ENCODE measurements at places on chromosomes 1 and 21. TPM values are rescaled to one million over a fixed set of nuclear protein-coding genes. Genes with fewer than 3 reads are reported as not detected.

Gene DCDC2B
- polyA plus RNA-seq: 1.9 TPM

Gene EFCAB14
- 109 TPM for polyA plus RNA-seq

Gene PFKFB2
- 27.3 TPM for polyA plus RNA-seq

Gene KRTAP11-1
- not detected for polyA plus RNA-seq

Gene DIO1
- 7.6 TPM for polyA plus RNA-seq

Gene MACF1
- 327 TPM for polyA plus RNA-seq

Gene RAB3B
- 7.3 TPM for polyA plus RNA-seq

Gene LMX1A
- polyA plus RNA-seq: not detected

Gene S100A9
- 6.2 TPM for polyA plus RNA-seq

Gene PIGV
- polyA plus RNA-seq: 19.2 TPM

Gene SLC44A5
- polyA plus RNA-seq: 16.4 TPM

Gene SNX7
- polyA plus RNA-seq: 39.2 TPM

Gene PCP4L1
- polyA plus RNA-seq: 1.2 TPM

Gene AMY2A
- polyA plus RNA-seq: 0.53 TPM

Gene MYCL
- 7.1 TPM for polyA plus RNA-seq

Gene PGD
- 188 TPM for polyA plus RNA-seq

Gene ANGPTL3
- polyA plus RNA-seq: 8.9 TPM

Gene ITLN2
- polyA plus RNA-seq: not detected

Gene CBR3
- polyA plus RNA-seq: 0.91 TPM

Gene WNT4
- polyA plus RNA-seq: 6.7 TPM

Gene SPRR2E
- not detected for polyA plus RNA-seq

Gene TMEM200B
- polyA plus RNA-seq: 13.4 TPM

Gene DDR2
- 22.2 TPM for polyA plus RNA-seq

Gene LIPI
- 0.38 TPM for polyA plus RNA-seq

Gene C1orf115
- 24.4 TPM for polyA plus RNA-seq

Gene CFHR5
- polyA plus RNA-seq: not detected

Gene MPZ
- polyA plus RNA-seq: 3.5 TPM

Gene SLC16A4
- polyA plus RNA-seq: 112 TPM

Gene FAM131C
- 1.3 TPM for polyA plus RNA-seq

Gene VANGL1
- 16.8 TPM for polyA plus RNA-seq

Gene HORMAD1
- polyA plus RNA-seq: not detected

Gene ETNK2
- polyA plus RNA-seq: 26.8 TPM

Gene PPP2R5A
- 35.1 TPM for polyA plus RNA-seq

Gene KCNK2
- polyA plus RNA-seq: 2.4 TPM

Gene TCP10L
- 2.0 TPM for polyA plus RNA-seq

Gene CFHR3
- 0.50 TPM for polyA plus RNA-seq

Gene FCMR
- polyA plus RNA-seq: 1.8 TPM

Gene MYOG
- 0.18 TPM for polyA plus RNA-seq

Gene TNFRSF4
- 1.0 TPM for polyA plus RNA-seq

Gene MASP2
- 12.8 TPM for polyA plus RNA-seq
